ENCODE measurements at places on chromosomes 7 and 10.

DNA sequence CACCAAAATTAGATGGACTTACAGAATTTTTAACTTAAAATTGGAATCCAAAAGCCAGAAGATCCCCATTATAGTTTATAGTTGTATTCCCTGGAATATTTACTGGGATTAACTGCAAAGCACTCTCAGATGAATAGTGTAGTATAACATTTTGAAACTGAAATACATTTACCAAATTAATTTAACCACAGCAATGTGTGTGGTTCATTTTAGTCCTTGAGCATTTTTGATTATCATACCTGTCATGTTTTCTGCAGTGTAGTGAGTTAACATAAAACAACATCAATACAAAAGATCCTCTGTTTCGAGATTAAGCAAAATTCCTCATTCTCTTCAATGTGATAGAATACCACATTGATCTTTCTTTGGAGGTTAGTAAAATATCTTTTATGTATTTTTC lies 3.7 kb downstream of the VIM start:
- DNase-seq, result no peak

GRCh38 chr7:107661081-107661864 lies 645 bp downstream of the SLC26A4 start:
- peak; percentile 23 for DNase-seq

- no peak for DNase-seq
Observed at GRCh38 chr7:93992421-93993110, 11.6 kb downstream of the BET1 start.

DNA sequence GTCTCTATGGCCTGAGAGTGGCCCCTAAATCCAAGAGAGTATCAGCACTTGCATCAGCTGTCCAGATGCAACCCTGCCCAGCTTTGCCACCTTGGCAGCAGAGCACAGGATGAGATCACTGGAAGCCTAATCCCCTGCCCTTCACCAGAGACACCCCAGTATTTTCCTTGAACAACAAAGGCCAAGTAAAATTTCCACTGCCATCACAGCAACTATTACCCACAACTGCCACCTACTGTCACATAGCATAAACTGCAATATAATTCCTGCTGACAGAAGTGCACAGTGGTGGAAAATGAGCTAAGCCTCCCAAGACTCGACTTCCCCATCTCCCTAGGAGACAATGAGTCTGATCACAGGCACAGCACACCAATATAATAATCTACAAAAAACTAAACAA lies 462.8 kb upstream of the ZWINT start:
- no peak for DNase-seq

All from fibroblast of upper back skin (primary cell).